ENCODE measurements at places on chromosomes 7 and 10. TPM values are rescaled to one million over a fixed set of nuclear protein-coding genes. Genes with fewer than 3 reads are reported as not detected.

DNA sequence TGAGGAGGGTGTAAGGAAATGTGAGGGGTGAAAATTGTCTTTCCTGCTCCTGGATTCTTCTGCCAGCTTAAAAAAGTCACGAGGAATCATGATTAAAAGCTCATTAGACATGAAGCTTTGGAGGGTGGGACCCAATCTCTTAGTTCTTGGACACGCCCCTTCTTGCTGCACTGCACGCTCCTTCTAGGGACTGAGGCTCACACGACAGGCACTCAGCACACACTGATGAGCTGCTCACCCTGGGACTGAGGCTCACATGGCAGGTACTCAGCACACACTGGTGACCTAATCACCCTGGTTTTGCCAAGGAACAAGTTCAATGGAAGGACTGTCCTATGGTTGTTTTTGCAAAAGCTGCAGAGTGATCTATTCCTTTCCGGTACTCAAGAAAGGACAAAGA is 65.8 kb upstream of the ELMO1 start:
- no peak for DNase-seq

- DNase-seq, result no peak
Measured at GRCh38 chr10:103147645-103148044, 45.4 kb downstream of the NT5C2 start.

GRCh38 chr10:56881218-56881617 is 520.2 kb upstream of the ZWINT start:
- DNase-seq, result no peak

GRCh38 chr7:150569245-150569955 is 2.2 kb downstream of the GIMAP4 start:
- no peak for DNase-seq

DNA sequence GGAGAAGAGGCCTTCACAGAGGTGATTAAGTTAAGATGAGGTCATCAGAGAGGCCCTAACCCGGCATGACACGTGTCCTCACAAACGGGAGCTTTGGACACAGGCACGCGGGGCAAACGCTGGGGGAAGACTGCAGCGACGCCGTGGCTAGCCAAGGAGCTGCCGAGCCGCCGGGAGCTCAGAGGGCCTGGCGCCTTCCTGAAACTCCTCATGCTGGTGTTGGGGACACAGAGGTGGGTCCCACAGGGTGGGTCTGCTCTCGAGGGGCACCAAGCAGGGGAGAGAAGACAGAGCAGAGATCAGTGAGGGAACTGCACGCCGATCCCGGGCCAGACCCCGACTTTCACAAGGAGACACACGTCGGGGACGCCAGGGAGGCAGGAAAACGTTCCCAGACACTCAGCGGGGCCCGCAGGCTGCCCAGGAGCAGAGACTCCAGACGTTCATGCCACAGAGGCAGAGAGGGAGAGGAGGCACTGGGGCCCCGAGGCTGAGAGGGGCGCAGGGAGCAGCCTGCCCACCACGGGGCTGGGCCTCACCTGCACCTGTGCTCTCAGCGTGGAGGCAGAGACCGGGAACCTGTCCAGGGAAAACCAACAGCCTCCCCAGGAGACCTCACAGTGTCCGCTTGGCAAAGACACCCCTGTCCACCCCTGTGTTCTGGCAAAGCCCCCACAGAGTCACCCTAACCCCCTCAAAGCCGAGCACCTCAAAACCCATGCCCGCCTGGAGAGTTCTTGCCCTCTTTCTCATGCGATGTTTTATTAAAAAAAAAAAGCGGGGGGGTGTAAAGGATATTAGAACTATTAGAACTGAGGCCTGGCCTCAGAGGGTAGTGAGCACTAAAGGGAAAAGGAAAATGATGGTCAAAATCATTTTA is 103.8 kb downstream of the PDGFA start:
- peak; percentile 38 for DNase-seq

GRCh38 chr7:14697684-14698083 is 204.9 kb downstream of the DGKB start:
- no peak for DNase-seq

GRCh38 chr7:18198868-18199267 is 171.2 kb upstream of the PRPS1L1 start:
- no peak for DNase-seq

- no peak for DNase-seq
Measured at GRCh38 chr7:95921543-95921942, 149.2 kb downstream of the DYNC1I1 start.

DNA sequence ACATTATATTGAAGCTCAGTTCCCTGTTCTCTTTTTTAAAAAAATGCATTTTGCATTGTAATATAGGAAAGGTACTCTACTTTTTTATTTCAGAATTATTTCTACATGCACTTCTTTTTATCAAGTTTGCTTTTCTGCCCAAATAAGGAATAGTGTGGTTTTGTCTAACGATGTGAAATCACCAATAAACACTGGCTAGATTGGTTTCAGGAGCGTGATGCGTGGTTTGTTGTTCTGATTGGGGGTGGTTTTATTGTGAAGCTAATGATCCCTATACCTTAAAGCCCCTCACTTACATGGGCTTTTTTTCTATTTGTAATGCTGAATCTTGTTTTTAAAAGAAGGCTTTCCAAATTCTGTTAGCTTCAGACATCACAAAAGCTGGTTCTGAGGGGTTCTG is 17.6 kb downstream of the ENTPD7 start:
- no peak for DNase-seq

DNA sequence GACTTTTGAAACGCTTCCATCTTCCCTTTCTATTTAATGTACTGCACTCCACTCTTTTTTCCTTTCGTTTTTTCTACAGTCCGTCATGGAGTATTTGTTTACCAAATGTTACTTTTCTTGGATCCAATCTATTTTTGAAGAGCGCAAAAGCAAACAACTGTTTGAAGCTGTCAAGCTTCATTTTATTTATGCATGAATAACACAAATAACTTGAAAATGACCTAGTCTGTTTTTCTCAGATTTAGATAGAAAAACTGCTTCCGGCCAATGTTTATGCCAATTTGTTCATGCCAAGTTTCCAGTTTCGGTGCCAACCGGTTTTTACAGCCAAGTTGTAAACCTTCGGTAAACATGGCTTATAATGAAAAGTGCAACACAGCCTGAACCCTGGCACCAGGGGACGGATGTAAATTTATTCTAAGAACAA is 150.9 kb upstream of the KLF6 start:
- DNase-seq, result no peak

- DNase-seq, result no peak
Measured at GRCh38 chr7:96982586-96982985, 22.8 kb upstream of the DLX6 start.

DNA sequence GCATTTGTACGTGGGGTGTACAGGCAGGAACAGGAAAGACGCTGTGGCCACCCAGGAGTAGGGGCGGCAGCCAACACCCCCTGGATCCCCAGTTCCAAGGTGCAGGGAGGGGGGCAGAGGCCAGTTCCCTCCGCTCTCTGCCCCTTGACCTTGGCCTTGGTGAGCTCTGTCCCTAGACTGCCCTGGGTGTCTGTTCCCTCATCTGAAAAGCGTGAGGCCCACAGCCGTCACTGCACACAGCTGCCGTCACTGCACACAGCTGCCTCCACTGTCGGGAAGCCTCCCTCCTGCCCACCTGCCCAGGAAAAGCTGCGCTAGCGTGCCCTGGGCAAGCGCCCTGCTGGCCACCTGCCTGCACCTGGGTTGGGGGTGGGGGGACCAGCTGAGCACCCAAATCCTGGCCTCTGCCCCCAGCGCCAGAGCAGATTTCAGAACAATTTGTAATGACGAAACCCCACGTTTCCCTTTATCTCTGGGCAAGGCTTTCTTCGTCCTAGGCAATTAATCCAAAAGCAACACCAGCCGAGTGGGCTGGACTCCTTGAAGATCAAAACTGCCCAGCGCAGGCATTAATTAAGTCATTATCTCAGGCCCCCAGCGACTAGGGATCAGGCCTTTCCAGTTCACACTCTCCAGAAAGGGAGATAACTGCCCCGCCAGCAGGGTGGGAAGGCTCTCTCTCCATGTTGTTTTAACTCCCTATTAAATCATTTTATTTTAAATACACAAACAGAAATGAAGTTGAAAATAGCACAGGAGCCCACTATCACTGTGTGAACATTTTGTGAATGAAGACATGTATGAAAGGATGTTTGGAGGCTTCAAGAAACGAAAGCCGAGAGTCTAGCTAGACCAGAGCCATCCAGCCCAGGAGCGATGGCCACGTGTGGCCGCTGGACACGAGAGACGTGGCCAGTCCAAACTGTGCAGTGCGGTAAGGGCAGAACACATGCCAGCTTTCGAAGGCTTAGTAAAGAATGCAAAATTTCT is 4.0 kb upstream of the PDGFA start:
- no peak for DNase-seq

- DNase-seq, result no peak
Measured at GRCh38 chr7:84712374-84713121, 474.3 kb downstream of the SEMA3D start.

- DNase-seq, result no peak
Measured at GRCh38 chr10:18681366-18681765, 22.1 kb downstream of the ARL5B start.

- no peak for DNase-seq
Measured at GRCh38 chr10:29012926-29013554, 275.8 kb upstream of the LYZL1 start.

- DNase-seq, result no peak
Measured at GRCh38 chr10:66642217-66642616, 283.6 kb upstream of the LRRTM3 start.

DNA sequence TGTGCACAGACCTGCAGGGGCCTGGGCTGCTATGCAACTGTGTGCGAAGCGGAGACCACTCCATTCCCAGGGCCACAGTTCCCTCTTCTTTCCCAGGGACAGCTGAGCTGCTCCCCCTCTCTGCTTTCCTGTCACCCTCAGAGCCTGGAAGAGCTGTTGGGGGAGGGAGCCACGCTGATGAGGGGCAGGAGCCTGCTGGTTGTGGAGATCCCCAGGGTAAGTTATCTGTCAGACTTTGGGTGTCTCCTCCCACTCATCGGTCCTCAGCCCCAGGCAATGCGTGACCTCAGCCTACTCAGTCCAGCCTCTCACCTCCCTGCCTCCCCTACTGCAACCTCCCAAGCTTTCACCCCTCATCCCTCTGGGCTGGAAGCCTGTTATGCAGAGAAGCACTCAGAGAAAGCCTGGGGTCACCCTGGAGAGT is 53.5 kb downstream of the ZNF467 start:
- no peak for DNase-seq

GRCh38 chr10:45819552-45819951 is 27.7 kb downstream of the AGAP4 start:
- DNase-seq, result no peak

DNA sequence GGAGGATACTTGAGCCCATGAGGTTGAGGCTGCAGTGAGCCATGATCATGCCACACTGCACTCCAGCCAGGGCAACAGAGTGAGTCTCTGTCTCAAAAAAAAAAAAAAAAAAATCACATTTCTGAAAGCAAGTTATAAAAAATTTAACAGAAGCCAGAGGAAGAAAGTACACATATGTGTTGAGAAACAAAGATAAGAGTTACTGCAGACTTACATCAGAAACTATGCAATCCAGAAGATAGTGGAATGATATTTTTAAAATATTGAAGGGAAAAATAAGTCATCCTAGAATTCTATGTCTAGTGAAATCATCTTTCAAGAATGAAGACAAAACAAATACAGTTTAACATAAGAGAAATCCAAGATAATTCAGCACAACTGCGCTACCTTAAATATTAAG is 46.9 kb downstream of the ZNF518A start:
- DNase-seq, result no peak

- DNase-seq, result no peak
Measured at GRCh38 chr10:106992055-106992454, 172.5 kb downstream of the SORCS1 start.

GRCh38 chr7:75916259-75916658 is 1.3 kb downstream of the POR start:
- DNase-seq, result no peak

- DNase-seq, result no peak
Measured at GRCh38 chr7:128347647-128348097, 4.0 kb upstream of the RBM28 start.

DNA sequence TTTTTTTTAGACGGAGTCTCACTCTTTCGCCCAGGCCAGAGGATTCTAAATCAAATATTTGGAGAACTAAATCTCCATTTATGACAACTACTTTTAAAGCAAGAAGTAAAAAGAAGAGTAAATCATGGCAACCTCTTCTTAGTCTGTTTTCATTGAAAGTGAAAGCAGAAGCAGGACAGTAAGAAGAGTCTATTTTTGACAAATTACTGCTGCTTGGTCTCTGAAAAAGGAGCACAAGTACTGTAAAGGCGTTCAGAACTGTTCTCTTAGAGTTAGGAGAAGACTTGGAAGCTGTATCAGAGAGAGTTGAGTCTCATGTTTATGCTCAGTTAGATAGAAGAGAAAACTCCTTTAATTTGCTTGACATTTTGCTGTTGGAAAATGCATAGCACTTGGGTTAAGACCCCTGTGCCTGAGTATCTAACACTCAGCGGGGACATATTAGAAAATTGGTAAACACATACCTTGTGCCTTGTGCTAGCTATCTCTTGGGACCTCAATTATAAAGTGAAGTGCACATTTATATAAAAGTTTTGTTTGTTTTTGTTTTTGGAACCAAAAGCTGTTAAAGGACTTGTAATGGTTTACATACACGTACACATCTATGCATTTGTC is 433.0 kb downstream of the ANKRD7 start:
- DNase-seq, result no peak

- DNase-seq, result no peak
Measured at GRCh38 chr10:15678851-15679250, 40.9 kb downstream of the ITGA8 start.

- peak; percentile 72 for DNase-seq
Measured at GRCh38 chr10:23067939-23068775, 27.2 kb upstream of the MSRB2 start.

DNA sequence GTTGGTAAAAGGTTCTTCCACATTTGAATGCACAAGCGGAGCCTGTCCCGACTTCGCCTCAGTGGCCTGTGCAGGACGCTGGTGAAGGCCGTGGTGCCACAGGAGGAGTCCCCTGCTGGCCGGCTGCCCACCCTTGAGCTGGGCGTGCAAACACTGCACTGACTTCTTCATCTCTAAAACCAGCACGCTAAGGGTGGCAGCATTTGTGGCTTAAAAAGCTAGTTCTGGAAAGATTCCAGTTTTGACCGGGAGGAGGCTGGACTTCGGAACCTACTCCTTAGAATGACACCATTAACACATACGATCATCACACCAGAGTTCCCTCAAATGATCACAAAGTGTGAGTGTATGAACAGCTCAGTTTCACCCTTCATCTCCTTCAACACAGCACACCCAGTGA is 102.4 kb downstream of the SMURF1 start:
- no peak for DNase-seq

GRCh38 chr10:74932648-74933047 is 106.2 kb downstream of the KAT6B start:
- peak; percentile 38 for DNase-seq

GRCh38 chr7:136664537-136664936 is 203.9 kb upstream of the CHRM2 start:
- DNase-seq, result no peak

GRCh38 chr7:123220396-123220795 is 20.6 kb upstream of the SLC13A1 start:
- no peak for DNase-seq

The SNCG gene
- total RNA-seq, result 2.9 TPM

The WNT16 gene
- total RNA-seq, result not detected

The NDUFB8 gene
- total RNA-seq, result 117 TPM

The PRKG1 gene
- 1.1 TPM for total RNA-seq

The UPK3B gene
- not detected for total RNA-seq

The SP4 gene
- total RNA-seq, result 3.1 TPM

The SSMEM1 gene
- total RNA-seq, result not detected

The CYP3A7 gene
- total RNA-seq, result 623 TPM

The NUTM2D gene
- total RNA-seq, result 1.8 TPM

The NRBF2 gene
- total RNA-seq, result 21.2 TPM

The GIMAP2 gene
- total RNA-seq, result 7.4 TPM

The MKX gene
- total RNA-seq, result 2.1 TPM

The PDK4 gene
- 109 TPM for total RNA-seq

The NXPH1 gene
- not detected for total RNA-seq

The OPN1SW gene
- total RNA-seq, result not detected

The HK1 gene
- 5.6 TPM for total RNA-seq
